HT1080 (cell line): ENCODE measurements at places on chromosomes 5 and 9.

DNA sequence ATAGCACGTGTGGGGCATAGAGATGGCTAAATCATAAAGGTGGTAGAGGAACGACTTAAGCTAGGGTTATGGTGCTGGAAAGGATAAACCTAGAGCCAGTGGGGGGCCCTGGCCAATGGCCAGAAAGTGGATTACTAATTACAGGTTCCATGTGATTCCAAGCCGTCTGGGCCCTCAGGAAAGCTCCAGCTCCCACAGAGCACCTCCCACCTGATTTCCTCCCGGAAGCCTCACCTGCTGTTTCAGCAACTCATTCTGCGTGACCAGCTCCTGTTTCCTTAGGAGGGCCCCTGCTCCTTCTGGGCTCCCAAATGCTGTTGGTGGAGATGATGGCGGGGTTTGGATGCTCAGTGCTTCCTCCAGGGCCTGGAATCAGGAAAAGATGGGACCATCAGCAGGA is 16.2 kb downstream of the GPX3 start:
- no peak for DNase-seq

- peak; percentile 5 for DNase-seq
Measured at GRCh38 chr9:10252174-10252573, 360.6 kb downstream of the PTPRD start.

DNA sequence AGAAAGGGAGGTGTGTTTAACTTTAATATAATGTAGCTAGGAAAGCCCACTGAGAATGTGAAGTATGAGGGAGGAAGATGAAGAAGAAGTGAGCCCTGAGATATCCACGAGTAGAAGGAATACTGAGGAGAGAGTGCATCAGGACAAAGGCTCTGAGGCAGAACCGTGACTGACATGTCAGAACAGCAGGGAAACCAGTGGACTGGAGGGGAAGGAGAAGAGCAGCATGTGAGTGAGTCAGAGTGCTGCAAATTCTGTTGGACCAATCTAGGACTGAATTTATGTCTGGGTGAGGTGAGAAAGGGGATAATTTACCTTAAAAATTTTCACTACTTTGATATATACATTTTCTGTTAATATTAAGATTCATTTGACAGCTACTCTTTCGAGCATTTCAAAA is 110.3 kb downstream of the ST8SIA4 start:
- DNase-seq, result no peak

- no peak for DNase-seq
Measured at GRCh38 chr9:107460153-107461023, 29.2 kb downstream of the KLF4 start.

- peak; percentile 13 for DNase-seq
Measured at GRCh38 chr5:176652136-176652535, 4.9 kb downstream of the TSPAN17 start.

DNA sequence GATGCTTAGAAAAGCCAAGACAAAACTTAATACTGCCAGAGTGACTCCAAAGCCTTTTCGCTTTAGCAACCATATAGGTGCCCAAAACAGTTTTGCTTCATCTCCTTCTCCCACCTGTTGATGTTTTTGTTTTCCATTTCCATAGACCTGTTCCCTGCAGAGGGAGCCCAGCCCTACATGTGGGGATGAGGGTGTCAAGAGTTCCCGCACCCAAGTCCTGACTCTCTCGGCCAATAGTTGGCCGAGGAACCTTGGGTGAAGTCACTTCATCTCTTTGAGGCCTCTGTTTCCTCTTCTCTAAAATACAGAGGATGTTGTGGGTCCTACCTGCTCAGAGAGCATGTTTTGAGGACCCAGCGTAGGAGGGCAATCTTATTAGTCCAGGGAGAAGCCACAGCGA is 38.5 kb upstream of the LCP2 start:
- no peak for DNase-seq

- DNase-seq, result no peak
Measured at GRCh38 chr5:96909435-96909834, 26.4 kb upstream of the LNPEP start.

- DNase-seq, result no peak
Measured at GRCh38 chr9:5416953-5417352, 20.8 kb downstream of the PLGRKT start.

GRCh38 chr5:124698770-124699169 is 47.7 kb downstream of the ZNF608 start:
- no peak for DNase-seq

GRCh38 chr5:37730896-37731455 is 108.9 kb downstream of the GDNF start:
- peak; percentile 20 for DNase-seq

GRCh38 chr5:88680253-88681132 is 202.5 kb downstream of the MEF2C start:
- DNase-seq, result peak; percentile 59

DNA sequence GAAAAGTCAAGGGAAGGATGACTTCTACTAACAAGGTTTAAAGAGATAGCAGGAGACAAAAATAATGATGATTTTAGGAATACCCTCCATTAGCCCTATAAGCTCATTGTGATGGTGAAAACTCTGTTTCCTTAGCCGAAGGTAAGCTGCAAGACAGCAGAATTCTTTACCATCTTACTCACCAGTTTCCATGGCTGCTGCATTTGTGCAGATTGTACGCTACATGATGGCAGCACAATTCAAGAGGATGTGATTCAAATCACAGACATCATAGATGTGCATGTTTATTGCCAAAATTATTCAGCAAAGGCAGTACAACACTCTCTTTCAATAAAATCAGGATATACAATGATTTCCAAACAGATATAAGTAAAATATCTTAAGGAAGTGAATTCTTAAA is 175.6 kb downstream of the SPATA31D1 start:
- DNase-seq, result no peak

DNA sequence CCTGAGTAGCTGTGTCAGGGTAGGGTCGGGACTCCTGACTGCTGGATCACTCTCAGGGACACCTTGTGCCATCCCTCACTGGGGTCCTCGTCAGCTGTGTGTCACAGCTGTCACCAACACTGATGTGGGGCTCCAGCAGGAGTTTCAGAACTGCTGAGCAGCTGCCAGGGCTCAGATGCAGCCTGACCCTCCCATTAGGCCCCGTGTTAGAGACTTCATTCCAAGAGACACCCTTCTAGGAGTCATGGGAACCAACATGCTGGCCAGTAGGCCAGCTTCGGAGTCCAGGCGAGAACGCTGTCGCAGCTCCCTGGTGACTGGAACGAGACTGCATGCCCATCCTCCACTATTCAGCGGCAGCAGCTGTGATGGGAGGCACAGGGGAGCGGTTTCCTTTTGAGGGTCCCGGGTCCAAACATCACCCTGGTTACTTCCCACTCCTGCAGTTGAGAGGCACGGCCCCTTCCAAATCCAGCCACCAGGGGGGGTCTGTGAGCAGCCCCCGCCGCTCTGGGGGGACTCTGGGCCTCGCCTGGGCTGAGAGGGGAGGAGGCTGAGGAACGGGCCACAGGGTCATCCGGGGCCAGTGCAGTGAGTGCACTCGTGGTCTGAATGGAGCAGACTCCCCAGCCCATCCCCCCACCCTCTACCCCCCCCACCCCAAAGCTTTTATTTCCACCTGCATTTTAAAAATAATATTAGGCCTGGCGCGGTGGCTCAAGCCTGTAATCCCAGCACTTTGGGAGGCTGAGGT is 12.6 kb upstream of the TCF7 start:
- peak; percentile 34 for DNase-seq

GRCh38 chr5:116382032-116382873 is 192.4 kb downstream of the SEMA6A start:
- no peak for DNase-seq

- no peak for DNase-seq
Measured at GRCh38 chr5:83151821-83152220, 74.5 kb downstream of the XRCC4 start.

- DNase-seq, result no peak
Measured at GRCh38 chr9:14281136-14281795, 32.7 kb downstream of the NFIB start.

- DNase-seq, result no peak
Measured at GRCh38 chr5:82806513-82806912, 270.7 kb downstream of the TMEM167A start.

DNA sequence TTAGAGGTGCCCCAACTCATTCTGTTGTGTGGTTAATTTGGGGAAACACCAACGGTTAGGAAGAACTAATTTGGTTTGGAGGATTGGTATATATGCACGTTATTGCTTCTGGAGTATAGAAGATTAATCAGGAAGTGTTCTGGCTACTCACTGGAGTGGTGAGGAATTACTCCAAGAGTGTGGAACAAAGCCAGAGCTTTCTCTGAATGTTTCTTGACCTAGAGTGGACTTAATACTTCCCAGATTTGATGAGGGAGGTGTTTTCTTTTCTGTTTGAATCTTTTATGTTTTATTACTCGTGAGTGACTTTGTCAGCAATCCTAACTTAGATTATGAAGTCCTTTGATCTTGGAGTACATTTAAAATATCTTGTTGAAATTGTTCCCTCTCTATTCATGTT is 163.7 kb downstream of the MAN2A1 start:
- no peak for DNase-seq

GRCh38 chr5:30690931-30691330 is 502.6 kb upstream of the CDH6 start:
- DNase-seq, result peak; percentile 39

- no peak for DNase-seq
Measured at GRCh38 chr5:163660486-163660885, 155.1 kb downstream of the MAT2B start.

DNA sequence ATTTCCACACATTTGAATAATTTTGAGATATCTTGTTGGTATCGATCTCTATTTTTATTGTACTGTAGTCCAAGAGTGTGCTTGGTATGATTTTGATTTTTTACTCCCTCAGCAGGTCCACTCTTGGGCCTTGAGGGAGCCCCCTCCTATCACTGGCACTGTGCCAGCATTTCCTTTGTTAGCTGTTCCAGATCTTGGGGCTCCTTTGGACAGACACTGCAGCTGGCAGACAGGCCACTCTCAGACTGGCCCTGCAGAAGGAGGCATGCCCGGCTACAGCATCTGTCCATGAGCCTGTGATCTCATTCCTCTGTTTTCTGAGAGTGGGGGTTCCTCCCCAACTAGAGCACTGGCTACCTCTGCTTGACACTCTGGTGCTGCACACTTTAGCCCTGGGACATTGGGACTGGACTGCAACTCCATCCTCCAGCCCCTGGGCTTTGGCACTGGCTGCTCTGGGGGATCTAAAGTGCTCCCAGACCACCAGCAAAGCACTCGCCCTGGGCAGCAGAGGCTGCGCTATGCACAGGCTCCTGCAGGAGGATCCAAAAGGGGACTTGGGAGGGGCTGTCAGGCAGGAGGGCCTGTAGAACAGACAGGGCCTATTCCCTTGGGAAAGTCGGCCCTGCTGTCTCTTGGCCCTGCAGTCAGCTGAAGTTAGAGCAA is 271.3 kb upstream of the DMAC1 start:
- DNase-seq, result no peak

DNA sequence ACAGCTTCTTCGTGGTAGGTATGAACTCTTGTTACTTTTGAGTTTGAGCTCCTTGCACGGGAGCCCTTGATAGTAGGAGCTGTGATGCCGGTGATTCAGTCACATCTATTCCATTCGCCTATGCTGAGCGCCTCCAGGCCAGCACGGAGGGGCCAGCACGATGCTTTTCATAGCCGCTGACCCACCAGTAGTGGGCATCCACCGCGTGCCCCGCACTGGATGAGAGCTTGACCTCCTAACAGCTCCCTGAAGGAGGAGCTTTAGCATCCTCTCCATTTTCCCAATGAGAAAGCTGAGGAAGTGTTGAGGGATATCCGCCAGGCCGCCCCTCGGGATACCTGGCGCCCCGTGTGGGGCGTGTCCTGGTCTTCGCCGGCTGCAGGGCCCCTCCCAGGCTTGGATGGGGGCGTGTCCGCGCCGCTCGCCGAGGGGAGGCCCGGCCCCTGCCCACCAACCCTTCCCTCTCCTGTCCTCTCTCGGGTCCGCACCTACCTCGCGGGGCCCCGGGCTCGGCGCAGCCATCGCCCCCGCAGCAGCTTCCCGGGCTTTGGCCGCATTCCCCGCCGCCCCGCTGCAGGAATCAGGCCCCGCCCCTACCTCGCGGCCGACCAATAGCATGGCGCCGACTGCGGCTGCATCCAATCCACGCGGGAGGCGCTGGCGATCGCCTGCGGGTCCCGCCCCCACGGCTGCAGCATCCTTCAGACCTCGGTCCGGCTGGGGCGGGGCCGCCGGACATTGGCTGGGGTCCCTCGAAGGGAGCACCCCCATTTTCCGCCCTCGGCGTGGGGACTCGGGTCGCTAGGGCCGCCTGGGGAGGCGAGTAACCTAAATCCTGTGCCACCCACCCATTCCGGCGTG is at the start of gene PIP5KL1:
TSS of gene PIP5KL1 (minus strand) at position 547 of the 861 bp plus-strand sequence. CDS start at position 522, 25 bp downstream.
- DNase-seq, result peak; percentile 79

DNA sequence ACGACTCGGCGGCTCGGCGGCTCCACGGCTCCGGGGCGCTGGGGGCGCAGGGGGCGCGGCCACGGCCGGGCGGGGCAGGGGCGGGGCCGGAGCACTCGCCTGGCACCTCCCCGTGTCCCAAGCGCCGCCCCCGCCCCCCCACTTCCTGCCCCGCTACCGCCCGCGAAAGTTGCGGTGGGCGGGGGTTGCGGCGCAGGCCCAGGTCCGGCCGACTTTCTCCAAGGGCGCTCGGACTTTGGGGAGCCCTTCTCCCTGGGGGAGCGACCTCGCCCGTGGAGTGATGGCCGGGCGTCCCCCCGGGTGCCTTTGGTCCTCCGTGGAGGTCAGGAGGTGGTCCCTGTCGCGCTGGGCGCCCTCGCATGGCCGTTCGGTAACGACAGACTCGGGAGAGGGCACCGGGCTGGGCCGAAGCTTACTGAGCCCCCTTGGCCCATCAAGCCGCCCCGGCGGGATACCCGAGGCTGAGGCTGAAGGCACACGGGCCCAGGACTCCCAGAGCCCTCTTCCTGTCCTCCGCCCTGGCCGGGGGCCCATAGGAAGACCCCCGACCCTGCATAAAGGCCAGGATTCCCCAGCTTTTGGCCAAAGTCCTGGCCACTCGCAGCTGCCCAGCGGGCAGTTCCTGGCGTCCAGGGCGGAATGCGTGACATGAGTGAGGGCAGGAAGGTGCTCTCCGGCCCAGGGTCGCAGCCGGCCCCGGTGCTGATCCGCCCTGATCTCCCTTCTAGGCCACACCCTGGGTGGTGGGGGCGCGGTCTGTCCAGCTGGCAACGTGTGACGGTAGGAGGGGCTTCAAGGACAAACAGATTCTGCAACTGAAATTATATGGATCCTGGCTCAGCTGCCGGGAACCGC is 883 bp upstream of the VAV2 start:
- DNase-seq, result peak; percentile 88

- peak; percentile 6 for DNase-seq
Measured at GRCh38 chr5:33691856-33692255, 199.9 kb downstream of the ADAMTS12 start.

GRCh38 chr9:132125361-132125760 is 36.5 kb upstream of the NTNG2 start:
- no peak for DNase-seq

- peak; percentile 95 for DNase-seq
Measured at GRCh38 chr5:20276061-20276958, 288.3 kb upstream of the CDH18 start.
